Suppressor macrophage treated with lipopolysaccharide for 4 hours (primary cell): ENCODE measurements at places on chromosomes 7 and 10.
A peak's percentile ranks its signal among the peaks of the same experiment; 100 is the strongest.

DNA sequence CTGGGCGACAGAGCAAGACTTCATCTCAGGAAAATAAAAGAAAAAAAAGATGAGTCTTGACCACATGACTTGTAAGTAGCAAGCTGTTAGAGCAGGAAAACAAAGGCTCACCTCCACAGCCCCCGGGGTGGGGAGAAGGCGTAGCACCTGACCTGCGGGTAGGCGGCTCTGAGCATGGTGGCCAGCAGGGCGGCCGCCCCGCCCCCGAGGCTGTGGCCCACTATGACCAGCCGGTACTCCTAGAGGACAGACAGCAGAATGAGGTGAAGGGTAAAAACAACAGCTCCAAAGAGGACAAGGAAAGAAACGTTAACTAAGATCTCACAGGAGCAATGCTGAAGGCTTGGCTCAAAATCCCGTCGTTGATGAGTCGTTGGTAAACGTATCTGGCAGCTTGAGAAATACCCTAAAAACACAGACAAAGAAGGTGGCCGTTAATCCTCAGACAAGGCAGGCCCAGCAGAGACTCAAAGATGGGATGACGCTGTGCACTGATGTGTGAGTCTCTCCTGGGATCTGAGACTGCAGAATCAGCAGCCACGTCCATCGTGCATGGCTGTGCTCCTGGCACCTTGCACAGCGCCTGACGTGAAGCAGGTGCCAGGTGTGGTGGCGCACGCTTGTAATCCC, 31.1 kb downstream of the DAGLB start:
- no peak for DNase-seq

DNA sequence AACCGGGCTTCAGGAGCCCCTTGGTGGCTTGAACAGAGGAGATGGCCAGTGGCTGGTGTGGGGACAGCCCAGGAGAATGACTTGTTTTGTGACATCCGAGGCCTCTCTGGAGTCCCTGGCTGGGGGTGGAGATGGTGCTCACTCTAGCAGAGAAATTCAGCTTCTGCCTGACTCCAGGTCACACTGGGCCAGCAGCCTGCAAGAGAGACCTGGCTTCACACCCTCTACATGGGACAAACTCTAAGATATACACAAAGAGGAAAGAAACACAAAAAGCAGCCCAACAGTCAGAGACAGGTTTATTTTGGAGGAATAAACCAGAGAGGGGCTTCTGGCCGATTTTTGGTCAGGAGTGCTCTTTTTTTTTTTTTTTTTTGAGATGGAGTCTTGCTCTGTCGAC, 132.8 kb downstream of the ELFN1 start:
- DNase-seq, result no peak

DNA sequence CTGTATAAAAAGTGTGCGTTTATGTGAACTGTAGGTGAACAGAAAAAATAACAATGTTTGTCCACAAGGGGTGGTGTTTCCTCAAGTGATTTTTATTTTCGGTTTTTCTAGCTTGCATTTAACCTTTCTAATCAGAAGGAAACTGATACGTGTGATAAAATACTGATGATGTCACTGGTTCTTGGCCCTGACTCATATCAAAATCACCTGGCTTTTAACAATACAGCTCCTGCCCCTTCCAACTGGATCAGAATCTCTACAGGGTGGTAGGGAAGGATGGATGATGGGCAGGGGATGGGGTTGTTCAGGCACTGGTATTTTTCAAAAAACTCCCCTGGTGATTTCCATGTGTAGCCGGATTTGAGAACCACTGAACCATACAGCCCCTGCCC, 10.9 kb downstream of the NPFFR1 start:
- DNase-seq, result peak; percentile 67

DNA sequence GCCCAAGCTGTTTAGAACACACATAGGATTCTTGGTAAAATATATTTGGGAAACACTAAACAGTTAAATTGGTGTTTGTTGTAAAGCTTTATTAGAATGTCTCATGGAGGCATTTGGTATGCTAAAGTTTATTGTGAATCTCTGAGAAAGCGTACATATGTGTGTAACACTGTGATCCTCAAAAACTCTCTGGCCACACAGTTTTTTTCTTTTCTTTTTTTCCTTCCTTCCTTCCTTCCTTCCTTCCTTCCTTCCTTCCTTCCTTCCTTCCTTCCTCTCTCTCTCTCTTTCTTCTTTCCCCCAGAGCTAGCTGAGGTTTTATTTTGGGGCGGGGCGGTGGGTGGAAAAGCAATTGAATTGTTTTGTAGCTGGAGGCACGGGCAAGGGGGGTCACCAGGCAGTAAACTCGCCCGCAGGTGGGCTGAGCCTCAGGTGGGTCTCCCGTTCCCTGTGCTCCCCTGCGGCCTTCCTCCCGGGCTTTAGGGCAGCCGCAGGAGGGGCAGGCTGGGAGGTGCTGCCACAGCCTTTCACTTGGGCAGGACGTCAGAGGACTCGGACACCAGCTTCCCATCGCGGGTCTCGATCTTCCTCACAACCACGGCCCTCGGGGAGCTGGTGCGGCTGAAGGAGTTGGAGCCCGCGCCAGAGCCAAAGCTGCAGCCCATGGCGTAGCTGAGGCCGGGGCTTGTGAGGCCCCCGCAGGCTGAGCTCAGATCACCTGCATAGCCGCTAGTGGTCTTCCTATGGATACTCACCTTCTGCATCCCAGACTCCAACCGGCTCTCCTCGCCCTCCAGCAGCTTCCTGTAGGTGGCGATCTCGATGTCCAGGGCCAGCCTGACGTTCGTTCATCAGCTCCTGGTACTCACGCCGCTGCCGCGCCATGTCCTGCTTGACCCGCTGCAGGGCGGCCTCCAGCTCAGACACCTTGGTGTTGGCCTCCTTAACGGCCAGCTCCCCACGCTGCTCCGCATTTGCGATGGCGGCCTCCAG, 459.0 kb downstream of the GATA3 start:
- DNase-seq, result no peak
